NCI-H510A treated with DMSO at 0.1 percent for 48 hours (cell line): ENCODE measurements at places on chromosomes 3 and 15.

GRCh38 chr3:99542767-99543518 is 95.5 kb upstream of the COL8A1 start:
- DNase-seq: no peak

DNA sequence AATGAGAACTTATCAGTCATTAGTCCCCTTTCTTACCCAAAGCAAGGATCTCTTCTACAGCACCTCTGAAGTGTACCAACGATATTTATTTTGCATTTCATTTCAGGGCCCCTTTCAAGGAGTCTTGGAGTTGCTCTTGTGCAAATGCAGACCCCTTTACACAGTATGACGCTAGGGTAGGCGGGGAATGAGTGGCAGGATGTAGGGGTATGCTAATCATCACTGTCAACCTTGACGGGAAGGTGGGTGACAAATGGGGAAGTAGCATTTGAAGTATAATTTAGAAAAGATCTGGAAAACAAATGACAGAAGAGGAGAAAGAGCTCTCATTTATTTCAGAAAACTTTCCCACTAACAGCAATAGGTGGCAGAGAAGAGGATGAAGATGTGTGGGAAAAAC is 94.4 kb downstream of the LRRN1 start:
- DNase-seq: no peak

DNA sequence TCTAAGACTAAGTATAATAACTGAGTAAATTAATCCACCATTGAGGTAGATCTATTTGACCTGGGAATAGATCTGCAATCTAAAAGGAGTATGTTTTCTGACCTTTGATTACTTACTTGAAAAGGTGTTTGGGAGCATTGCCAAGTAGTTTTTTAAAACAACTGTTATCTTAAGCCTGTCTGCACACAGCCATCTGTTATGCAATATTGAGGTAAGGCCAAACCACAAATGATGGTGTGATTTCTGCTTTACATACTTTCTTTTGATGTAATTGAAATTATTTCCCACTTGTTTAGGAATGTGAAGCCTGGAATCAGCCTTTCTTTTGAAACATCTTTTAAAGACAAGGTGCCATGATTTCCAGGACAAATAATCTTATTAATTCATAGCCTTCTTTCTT is 274.0 kb downstream of the BBX start:
- no peak for DNase-seq

- no peak for DNase-seq
These were observed 30.5 kb upstream of the TRPC1 start for GRCh38 chr3:142693136-142693853.

GRCh38 chr3:43391621-43392020 is 105.3 kb downstream of the SNRK start:
- no peak for DNase-seq

DNA sequence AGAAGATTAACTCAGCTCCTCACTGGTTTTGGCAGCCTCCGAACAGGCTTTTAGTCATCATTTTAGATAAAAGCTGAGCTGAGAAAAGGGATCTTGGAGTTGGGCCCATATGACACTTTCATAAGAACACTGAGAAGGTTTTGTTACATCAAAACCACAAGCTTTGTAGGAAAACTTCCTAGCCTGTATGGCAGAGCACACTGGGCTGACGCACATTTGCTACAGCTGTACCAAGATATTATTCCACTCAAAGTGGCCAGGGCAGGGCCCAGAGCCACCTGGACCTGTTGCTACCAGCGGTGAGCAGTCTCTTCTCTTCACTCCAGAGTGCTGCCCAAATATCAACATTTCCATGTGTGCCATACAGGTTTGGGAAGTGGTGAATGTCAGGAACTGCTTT is 160.5 kb upstream of the CCDC54 start:
- DNase-seq: no peak

DNA sequence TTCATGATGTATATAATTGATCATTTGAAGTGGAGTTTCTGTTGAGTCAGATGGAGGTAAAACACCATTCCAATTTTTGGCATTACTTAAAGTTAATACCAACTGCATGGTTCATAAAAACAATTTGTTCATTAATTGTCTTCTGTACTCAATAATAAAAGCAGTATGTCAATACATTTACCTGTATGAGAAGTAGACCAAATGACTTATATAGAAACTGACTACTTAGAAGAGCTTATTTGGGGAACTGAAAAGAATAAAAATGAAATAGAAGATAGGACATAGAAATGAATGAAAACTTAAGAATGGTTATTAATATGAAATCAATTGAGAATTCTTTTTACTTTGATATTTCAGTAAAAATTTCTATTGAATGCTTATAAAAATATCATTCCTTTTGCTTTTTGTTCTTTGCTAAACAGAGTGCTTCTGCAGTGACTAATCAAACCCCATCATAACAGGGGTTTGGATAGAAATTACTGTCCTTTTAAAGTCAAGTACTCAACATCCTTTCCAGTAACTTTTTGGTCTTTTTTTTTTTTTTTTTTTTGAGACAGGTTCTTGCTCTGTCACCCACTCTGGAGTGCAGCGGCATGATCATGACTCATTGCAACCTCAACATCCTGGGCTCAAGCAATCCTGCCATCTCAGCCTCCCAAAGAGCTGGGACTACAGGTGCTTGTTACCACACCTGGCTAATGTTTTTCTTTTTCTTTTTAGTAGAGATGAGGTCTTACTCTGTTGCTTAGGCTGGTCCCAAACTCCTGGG is 6.5 kb upstream of the CRYBG3 start:
- no peak for DNase-seq

DNA sequence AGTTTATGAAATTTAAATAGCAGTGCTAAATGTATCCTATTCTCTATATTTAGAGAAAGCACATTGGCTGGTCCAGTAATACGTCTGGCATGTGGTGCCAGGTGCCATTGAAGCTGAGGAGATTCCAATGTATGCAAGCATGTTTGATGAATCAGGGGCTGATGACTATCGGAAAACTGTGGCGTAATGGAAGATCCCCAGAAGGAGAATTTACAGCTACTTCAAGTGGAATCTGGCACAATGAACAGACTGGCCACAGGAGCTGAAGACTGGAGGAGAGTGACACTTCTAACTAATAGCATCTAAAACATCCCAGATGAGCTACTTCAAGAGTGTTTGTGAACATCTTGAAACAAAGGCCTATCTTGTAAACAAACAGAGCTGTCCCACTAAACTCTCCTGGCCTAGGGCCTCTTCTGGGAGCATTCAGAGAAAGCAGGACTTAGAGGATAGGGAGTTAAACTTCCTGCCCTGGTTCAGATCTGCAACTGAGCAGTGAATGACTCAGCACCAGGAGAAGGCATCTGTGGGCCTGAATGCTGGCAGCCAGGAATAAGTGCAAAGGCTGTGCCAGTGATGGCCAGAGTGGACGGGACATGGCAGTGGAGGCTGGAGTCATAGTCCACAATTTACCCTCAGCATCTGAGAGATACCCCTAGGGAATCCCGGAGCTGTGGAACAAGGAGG is 15.2 kb upstream of the ACTC1 start:
- no peak for DNase-seq

- DNase-seq: no peak
These were observed 170.1 kb downstream of the APBA2 start for GRCh38 chr15:29055876-29056275.

GRCh38 chr3:135020181-135020580 is 225.1 kb downstream of the EPHB1 start:
- no peak for DNase-seq

- peak; percentile 66 for DNase-seq
These were observed 3.9 kb upstream of the VPS8 start for GRCh38 chr3:184808021-184808420.

DNA sequence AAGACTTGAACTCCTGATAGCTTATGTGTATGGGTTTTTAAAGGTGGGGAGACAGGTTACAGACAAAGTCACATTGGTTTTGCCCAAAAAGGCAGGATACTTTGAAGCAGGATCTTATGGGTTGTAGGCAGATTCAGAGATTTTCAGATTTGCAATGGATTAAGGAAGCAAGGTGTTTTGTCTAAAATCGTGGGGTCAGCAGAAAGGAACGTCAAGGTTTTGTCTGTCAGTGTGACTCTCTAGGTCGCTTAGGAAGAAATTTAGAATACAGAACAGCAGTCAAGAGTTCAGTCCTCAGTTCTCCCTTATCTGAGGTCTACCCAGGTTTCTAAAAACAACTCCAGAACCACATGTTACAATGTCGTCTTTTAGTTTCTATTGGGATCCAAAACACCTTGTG is 361.0 kb downstream of the SQOR start:
- DNase-seq: no peak

DNA sequence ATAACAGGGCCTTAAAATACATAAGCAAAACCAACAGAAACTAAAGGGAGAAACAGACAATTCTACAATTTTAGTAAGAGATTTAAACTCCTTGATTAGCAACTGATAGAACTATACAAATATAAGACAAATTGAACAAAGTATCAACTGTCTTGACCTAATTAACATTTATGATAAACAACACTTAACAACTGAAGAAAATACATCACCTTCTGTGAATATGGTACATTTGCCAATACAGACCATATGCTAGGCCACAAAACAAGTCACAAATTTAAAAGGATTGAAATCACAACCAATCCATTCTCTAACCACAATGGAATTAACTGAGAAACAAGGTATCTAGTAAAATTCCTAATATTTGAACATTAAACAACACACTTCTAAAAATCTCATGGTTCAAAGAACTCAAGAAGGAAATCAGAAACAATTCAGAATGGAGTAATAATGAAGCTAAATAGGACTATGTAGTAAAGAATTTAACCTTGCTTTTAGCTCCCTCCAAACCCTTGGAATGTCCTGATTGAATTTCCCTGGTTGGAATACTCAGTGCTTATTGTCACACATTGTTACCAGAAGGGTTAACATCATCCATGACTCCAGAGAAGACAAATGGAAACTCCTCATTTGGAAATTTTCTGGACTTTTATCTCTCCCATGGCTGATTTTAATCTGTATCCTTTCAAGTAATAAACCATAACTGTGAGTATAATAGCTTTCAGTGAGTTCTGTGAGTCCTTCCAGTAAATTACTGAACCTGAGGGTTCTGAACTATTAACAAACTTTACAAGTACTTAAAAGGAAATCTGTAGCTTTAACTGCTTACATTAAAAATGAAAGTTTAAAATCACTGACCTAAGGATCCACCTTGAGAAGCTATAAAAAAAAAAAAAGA is 88.8 kb downstream of the DLG1 start:
- DNase-seq: no peak

GRCh38 chr3:53258600-53259426 is 3.0 kb upstream of the TKT start:
- DNase-seq: no peak

DNA sequence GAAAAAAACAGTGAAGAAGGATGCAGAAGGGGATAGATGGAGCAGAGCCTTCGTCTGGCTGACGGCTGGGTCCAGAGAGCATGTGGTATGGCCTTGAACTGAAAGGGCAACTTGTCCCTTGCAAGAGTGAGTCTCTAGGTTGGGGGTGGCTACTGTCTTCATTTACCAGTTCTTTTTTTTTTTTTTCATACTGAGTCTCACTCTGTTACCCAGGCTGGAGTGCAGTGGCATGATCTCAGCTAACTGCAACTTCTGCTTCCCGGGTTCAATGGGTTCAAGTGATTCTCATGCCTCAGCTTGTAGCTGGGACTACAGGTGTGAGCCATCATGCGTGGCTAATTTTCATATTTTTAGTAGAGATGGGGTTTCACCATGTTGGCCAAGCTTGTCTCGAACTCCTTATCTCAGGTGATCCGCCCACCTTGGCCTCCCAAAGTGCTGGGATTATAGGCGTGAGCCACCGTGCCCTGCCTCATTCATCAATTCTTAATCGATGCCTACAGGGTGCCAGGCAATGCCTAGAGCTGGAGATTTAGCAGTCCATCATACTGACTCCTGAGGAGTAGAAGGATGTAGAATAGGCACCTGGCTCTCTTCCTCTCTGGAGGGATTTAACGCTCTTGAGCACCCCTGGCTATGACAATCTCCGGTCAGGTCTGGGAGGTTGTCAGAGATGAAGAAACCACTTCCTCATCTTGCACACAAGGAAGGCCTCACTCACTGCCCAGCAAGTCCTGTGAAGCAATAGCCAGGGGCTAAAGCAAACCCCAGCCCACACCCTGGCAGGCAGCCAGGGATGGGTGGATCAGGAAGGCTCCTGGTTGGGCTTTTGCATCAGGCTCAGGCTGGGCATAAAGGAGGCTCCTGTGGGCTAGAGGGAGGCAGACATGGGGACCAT is at the start of gene CAMP:
Gene CAMP, plus strand, starts transcription at position 880 of the 898 bp plus-strand sequence. Its CDS starts 17 bp downstream, at position 897.
- peak; percentile 14 for DNase-seq

- DNase-seq: no peak
These were observed 83.7 kb downstream of the ARNT2 start for GRCh38 chr15:80487839-80488390.

DNA sequence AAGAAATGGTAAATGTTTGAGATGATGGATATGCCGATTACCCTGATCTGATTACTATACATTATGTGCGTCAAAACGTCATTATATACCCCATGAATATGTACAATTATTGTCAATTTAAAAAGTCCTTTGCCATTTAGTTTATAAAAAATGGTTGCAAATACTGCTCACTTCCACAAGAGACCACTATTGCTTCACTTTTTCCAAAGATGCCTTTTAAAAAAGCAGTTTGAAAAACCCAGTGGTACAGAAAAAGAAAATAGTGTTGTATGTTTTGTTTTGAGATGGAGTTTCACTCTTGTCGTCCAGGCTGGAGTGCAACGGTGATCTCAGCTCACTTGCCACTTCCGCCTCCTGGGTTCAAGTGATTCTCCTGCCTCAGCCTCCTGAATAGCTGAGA is 39.3 kb downstream of the EDEM1 start:
- DNase-seq: no peak

DNA sequence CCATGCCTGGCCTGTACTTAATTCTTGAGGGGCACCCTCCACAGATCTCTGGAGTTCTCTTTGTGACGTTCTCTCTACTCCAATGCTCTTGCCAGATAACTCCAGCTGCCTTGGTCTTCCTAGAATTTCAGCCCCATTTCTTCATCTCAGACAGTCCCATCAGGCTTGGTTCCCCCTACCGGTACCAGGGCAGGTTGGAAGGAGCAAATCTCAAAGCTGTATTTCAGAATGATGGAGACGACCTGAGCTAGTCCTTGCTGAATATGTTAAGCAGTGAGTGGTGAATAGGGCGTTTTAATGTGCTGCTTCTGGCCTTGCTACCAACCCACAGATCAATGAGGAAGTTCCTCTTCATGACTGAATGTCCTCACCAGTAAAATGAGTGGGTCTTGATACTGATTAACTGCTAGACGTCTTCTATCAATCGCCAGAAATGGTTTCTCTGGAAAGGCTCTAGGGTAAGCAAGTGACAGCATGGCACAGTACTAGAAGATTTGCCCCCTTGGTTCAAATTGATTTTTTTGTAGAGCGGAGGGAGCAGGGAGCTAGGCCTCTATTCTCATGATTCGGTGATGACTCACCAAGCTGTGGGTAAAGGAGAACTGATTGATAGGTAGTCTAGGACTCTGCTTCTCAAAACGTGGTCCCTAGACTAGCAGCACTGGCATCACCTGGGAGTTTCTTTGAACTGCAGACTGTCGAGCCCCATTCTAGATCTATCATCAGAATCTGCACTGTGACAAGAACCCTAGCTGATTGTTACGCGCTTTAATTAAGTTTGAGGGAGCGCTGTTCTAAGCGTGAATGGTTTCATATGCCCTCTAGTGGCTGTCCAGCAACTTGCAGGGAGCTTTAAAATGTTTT is 67.8 kb downstream of the UBP1 start:
- peak; percentile 48 for DNase-seq
